ENCODE measurements at places on chromosomes 5 and 9.

- DNase-seq = no peak
Observed at GRCh38 chr5:9698125-9698826, 68.1 kb upstream of the TAS2R1 start.

- DNase-seq = no peak
Observed at GRCh38 chr5:150038547-150038946, 38.0 kb downstream of the HMGXB3 start.

DNA sequence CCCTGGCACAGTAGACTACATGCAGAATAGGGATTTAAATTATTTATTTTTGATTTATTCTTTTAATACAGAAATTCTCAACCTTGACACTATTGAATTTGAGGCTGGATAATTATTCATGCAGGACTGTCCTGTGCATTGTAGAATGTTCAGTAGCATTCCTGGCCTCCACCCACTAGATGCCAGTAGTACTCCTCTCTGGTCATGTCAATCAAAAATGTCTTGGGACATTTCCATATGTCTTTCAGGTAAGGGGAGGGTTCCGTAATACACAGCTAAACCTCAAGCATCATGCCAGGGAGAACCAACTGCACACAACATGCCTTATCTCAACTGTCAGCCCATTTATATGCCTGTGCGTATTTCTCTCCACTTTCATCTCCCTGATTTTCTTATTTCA is 231.8 kb downstream of the BRINP1 start:
- no peak for DNase-seq

DNA sequence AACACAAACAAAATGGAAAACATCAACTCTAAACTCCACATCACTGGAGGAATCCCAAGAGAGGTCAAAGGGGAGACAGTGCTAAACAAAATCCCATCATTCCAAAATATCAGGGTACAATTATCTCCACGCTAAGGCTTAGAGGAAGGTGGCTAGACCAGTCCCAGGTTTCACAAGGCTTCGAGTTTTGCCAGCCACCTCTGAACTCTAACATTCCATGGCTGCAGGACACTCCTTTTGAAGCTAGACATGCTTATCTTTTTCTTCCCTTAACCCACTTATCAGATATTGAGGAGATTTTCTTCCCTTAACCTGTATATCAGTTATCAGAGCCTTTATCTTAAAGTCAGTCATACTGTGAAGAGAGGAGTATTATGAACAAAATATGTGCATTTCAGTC is 53.3 kb downstream of the GLDC start:
- no peak for DNase-seq

- no peak for DNase-seq
Observed at GRCh38 chr9:14311956-14312685, 1.8 kb downstream of the NFIB start.

GRCh38 chr5:109769597-109770291 is 80.0 kb downstream of the MAN2A1 start:
- no peak for DNase-seq

GRCh38 chr9:18422296-18423036 is 51.5 kb upstream of the ADAMTSL1 start:
- no peak for DNase-seq

DNA sequence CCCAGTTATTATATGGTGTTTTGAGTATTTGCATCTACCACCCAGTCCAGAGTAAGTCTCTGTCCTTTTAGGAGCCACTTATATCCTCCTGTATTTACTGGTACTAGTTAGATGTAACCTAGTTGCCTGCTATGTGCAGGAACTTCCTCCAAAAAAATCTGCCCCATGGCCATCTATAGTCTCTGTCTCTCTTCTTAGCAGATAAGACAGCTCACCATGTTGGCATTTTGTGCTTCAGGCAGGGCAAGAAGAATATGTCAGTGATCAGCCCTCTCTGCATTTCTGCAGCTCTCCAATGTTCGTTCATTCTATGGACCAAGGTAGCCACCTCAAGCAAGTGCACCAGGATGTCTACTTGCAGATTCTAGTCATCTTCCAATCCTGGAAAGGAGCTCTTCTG is 446.5 kb downstream of the TLE1 start:
- no peak for DNase-seq

DNA sequence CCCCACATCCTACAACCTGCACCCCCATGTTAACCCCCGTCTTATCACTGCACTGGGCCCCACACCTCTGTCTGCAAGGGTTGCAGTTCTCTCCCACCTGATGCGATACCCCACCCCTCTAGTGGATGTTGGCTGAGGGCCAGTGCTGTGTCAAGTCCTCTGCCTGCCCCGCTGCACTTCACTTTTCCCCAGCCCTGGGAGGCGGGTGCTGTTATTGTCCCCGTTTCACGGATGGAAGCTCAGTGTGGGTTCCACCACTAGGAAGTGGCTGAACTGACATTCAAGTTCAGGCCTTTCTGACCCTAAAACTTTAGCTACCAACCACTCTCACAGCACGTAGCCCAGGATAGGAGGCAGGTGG is 3.5 kb downstream of the SNCB start:
- DNase-seq = no peak

DNA sequence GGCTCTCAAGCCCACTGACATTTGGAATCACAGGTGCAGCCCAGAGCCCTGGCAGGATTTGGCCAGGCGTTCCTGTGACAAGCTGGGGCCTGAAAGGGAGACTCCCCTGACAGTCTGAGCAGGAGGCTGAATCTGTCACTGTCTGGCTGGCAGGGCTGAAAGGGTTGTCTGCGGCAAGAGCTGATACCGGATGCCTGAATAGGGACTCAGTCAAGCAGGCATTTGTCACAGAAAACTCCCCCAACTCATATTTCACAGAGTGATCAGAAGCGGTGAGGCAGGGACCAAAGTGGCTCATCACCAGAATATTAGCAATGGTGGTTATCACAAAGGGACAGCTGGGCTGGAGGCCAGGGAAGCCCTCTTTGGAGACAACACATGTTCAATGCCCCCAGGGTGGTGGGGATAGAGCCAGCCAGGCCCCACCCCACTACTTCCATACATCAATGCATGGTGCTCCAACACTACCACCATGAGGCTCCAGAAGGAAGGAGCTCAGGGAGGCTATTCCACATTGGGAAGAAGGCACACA is 295.5 kb downstream of the DTWD2 start:
- no peak for DNase-seq

DNA sequence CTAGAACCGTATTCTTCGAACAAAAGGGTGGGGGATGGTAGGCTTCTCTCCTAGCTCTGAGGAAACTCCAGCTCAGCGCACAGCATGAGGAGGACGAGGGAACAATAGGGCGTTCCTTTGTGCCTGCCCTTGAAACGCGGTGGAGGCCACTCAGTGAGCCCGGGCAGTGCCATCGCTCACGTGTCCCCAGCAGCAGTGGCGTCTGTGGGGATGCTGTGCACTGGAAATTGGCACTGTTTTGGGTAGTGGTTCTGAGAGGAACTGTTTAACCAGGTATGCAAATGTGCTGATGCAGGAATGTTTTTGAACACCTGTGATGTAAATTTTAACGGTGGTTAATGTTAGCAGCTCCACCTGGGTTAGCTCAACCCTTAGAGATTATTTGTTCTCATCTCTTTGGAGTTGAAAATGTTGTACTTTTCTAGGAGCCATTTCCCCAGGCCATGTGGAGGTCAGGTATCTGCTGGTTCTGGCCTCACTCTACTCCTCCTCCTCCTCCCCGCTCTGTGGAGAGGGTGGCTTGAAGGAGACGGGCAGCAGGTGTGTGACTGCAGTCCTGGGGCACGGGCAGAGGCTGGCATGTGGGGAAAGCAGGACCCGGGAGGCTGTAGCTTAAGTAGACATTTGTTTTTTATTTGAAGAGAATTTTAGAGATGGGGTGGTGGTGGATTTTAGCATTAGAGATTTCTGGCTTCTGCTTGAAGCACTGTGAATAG is 48.3 kb downstream of the EHMT1 start:
- no peak for DNase-seq

DNA sequence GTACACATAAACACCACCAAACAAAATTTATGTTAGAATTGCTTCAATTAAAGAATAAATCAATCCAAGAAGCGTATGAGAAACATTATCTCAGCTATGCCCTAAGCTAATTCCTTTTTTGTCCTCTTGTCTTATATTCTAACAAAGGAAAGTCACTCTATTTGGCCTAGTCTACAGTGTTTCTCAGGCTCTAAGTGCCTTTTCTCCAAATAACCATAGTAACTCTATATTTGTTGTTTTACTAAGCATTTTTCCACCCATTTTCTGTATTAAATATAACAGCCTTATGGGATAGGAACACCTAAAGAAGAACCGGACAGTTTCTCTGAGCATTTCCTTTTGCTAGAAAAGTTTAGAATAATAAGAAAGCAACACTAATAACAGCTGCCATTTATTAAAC is 120.1 kb upstream of the MTAP start:
- no peak for DNase-seq

- DNase-seq = no peak
Observed at GRCh38 chr5:95925939-95926338, 35.7 kb downstream of the ELL2 start.

GRCh38 chr5:91318724-91319123 is 64.4 kb downstream of the ARRDC3 start:
- no peak for DNase-seq

GRCh38 chr5:34410411-34411139 is 245.6 kb upstream of the RAI14 start:
- DNase-seq = no peak

- no peak for DNase-seq
Observed at GRCh38 chr5:135217669-135218485, 181.2 kb downstream of the MACROH2A1 start.

DNA sequence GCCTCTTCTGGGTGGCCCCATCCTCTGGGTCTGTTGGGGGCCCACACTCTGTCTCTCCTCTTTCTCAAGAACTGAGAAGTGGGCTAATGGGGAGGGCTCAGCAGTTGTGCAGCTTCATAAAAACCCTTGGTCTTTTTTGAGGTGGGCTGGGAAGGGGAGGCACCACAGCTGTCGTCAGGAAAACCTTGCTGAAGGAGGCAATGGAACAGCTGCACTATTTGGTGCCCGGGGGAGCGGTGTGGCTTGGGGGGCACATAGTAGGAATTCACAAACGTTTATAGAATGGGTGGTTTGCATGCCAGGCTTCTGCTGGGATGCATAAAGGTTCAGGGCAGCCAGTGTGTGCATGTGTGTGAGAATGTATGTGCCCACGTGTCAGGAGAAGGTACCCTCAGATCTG is 3.2 kb upstream of the IER5L start:
- no peak for DNase-seq

- DNase-seq = no peak
Observed at GRCh38 chr5:79829260-79829659, 139.6 kb downstream of the CMYA5 start.

DNA sequence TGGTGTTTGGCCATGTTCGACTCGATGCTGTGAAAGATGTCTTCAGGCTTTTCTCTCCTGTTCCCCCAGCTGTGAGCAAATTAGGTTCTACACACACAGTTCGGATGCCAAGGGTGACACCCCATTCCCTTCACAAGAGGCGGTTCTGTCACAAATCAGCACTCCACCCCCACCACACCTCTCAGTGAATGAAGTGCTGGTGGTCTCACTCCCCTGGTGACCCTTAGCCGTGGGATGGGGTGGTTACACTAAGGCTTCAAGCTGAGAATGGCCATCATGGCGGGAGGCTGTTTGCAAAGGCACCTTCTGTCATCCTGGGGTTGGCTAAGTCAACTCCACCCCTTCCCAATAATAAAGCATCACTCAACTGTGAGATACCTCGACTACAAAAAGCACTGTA is 26.4 kb downstream of the AMBP start:
- DNase-seq = no peak

DNA sequence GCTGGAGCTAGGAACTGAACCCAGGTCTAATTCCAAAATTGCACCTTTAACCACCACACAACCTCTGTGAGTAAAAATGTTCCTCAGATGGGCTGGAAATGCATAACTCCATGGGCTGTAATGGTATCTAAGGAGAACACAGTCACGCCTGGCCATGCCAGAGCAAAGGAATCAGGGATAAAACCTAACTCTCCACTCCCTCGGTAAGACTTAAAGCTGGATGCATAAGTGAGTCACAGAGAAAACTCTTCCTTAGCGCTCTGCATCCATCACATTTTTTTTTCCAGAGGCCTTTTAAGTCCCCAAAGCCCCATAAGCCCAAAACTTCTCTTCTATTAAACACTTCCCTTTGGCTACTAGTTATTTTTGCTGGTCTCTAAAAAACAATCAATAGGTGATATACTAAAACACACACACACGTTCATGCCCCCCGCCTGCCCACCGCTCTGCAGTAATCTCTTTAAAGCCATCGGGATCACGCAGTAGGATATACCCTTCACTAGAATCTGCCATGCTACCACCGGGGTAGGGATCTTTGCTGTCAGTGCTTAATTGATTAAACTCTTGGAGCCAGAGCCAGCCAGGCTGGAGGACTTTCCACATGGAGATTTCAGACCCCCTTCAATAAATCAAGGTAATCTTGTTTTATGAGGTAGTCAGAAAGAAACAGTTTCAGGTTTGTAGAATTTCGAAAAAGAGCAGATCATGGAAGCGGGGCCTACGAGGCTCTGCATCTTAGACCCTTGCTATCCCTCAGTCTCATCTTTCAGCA is 212.9 kb downstream of the MAPKAP1 start:
- DNase-seq = no peak

GRCh38 chr9:8890695-8891094 is 1091.1 kb upstream of the DMAC1 start:
- no peak for DNase-seq

DNA sequence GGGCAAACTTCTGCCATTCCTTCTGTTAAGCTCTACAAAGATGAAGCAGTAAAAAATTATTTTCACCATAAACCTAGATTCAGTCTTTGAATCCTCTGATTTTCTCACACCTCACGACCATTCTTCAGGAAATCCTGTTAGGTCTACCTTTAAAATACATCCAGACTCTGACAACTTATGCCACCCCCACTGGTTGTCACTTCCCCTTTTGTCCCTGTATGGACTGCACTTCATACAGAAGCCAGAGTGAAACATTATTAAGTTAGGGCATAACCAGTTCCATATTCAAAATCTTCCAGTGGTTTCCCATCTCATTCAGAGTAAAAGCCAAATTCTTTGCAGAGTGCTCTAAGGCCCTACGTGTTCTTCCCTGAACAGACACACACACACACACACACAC is 499.8 kb downstream of the RASEF start:
- no peak for DNase-seq

- no peak for DNase-seq
Observed at GRCh38 chr5:155532621-155533311, 519.2 kb downstream of the KIF4B start.

- no peak for DNase-seq
Observed at GRCh38 chr5:14674983-14675854, 10.7 kb downstream of the OTULIN start.

GRCh38 chr9:132367613-132368313 is 13.0 kb upstream of the SETX start:
- DNase-seq = no peak
